Temporal lobe (tissue), 4 donors: ENCODE measurements at places on chromosomes 4 and X. TPM values are rescaled to one million over a fixed set of nuclear protein-coding genes. Genes with fewer than 3 reads are reported as not detected.

The GAGE1 gene
- total RNA-seq, result not detected

The HELT gene
- not detected for total RNA-seq

The GLRA2 gene
- total RNA-seq, result 86.8 TPM

The CCDC149 gene
- total RNA-seq, result 19.2 TPM

The CLCN4 gene
- total RNA-seq, result 66.1 TPM

The NAP1L3 gene
- total RNA-seq, result 100 TPM

The EDNRA gene
- total RNA-seq, result 5.4 TPM

The SUV39H1 gene
- 1.7 TPM for total RNA-seq

The OPRPN gene
- total RNA-seq, result not detected

The CXorf38 gene
- total RNA-seq, result 9.3 TPM

The NEUROG2 gene
- 25.1 TPM for total RNA-seq

The SPOCK3 gene
- total RNA-seq, result 10.8 TPM

The HSFX2 gene
- total RNA-seq, result not detected

The NKX1-1 gene
- not detected for total RNA-seq

The TRIM75 gene
- total RNA-seq, result not detected

The ANXA10 gene
- 0.25 TPM for total RNA-seq

The AMOT gene
- total RNA-seq, result 15.5 TPM

The BBS12 gene
- total RNA-seq, result 7.4 TPM

The MED28 gene
- total RNA-seq, result 30.7 TPM

The HTRA3 gene
- 2.0 TPM for total RNA-seq

The DGKK gene
- total RNA-seq, result 0.49 TPM

The INPP4B gene
- 4.7 TPM for total RNA-seq

The FGF5 gene
- 1.2 TPM for total RNA-seq

The KIAA1210 gene
- under 0.01 TPM for total RNA-seq

The NUDT10 gene
- total RNA-seq, result 39.1 TPM

The CYLC1 gene
- total RNA-seq, result not detected

The TCP11X2 gene
- not detected for total RNA-seq

The TMEM47 gene
- 41.8 TPM for total RNA-seq

The RGN gene
- 4.9 TPM for total RNA-seq

The UCP1 gene
- total RNA-seq, result 0.25 TPM

The MAGEA10 gene
- total RNA-seq, result not detected

The VCX3B gene
- total RNA-seq, result not detected

The L1CAM gene
- 132 TPM for total RNA-seq

The SSX4B gene
- total RNA-seq, result not detected

The ETDA gene
- not detected for total RNA-seq

The SAGE1 gene
- total RNA-seq, result not detected

The SOD3 gene
- total RNA-seq, result under 0.01 TPM

The HERC5 gene
- 2.0 TPM for total RNA-seq

The ADGRG4 gene
- total RNA-seq, result not detected

The NWD2 gene
- 29.0 TPM for total RNA-seq

The PFKFB1 gene
- 0.25 TPM for total RNA-seq

The PCDH10 gene
- 79.9 TPM for total RNA-seq

The SLBP gene
- 32.5 TPM for total RNA-seq

The XAGE1A gene
- total RNA-seq, result not detected

The GPR82 gene
- not detected for total RNA-seq

The AVPR2 gene
- not detected for total RNA-seq

The GABRE gene
- 1.2 TPM for total RNA-seq

The INTU gene
- total RNA-seq, result 29.0 TPM

The FAM53A gene
- 2.0 TPM for total RNA-seq

The JADE3 gene
- 8.6 TPM for total RNA-seq
